ENCODE measurements at places on chromosomes 5 and 9.

DNA sequence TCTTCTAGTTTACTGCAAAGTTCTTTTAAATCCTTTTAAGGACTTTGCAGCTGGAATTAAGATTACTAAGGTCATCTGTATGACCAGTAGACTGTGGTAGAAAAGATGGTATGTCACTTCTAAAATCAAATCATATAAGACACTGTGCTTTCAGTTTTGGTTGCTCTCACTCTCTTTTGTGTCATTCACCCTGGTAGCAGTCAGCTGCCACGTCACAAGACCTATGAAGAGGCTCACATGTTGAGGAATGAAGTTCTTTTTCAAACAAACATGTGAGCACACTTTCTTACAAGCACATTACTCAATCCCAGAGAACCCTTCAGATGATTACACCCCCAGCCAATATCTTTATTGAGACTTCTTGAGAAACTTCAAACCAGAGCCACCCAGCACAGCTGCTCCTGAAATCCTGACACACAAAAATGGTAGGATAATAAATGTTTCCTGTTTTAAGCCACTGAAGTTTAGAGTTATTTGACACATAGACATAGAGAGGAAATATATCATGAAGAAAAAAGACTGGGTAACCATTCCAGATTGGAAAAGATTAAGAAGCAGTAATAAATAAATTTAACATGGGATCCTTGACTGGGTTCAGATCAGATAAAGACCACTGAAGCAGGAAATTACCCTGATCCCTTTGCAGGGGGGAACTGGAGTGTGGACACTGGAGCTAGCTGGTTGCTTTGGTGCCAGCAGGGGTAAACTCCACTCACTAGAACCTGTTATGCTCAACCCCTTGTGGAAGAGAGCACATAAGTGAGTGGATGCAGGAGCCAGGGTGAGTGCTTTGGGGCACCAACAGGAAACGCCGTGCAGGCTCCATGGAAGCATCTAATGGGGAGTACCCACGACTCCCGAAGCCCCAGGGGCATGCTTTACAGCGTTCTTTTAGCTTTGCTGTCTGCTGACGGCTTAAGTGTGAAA lies 64.1 kb downstream of the SLCO4C1 start:
- DNase-seq, result no peak

- DNase-seq, result no peak
Observed at GRCh38 chr5:115246361-115246991, 16.2 kb downstream of the PGGT1B start.

DNA sequence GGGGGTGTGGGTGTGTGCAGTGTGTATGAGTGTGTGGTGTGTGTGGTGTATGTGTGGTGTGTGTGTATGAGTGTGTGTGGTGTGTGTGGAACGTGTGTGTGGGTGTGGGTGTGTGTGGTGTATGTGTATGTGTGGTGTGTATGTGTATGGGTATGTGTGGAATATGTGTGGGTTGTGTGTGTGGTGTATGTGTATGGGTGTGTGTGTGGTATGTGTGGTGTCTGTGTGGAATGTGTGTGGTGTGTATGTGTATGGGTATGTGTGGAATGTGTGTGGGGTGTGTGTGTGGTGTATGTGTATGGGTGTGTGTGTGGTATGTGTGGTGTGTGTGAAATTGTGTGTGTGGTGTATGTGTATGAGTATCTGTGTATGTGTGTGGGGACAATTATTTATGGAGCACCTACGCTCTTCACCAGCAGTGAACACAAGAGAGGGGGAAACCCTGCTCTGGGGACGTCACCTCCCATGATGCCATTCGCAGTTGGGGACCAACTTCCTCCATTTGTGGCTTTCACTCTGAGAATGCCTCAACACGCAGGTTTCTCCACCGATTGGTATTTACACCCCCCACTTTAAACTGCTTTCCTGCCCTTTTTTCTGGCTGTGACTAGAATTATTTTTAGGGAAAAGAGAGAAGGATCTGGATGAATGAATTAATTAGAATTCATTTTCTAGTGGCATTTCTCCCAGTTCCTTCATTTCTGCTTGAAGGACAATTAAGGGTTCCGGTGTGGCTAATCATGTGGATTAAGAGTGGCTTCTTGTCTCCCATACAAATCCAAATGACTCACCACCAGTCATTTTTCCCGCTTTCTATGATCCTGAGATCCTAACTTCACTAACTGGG lies 238.1 kb downstream of the ROR2 start:
- no peak for DNase-seq

- DNase-seq, result no peak
Observed at GRCh38 chr9:23747088-23748075, 78.7 kb downstream of the ELAVL2 start.

GRCh38 chr9:121839726-121840500 lies 188.5 kb downstream of the DAB2IP start:
- no peak for DNase-seq

DNA sequence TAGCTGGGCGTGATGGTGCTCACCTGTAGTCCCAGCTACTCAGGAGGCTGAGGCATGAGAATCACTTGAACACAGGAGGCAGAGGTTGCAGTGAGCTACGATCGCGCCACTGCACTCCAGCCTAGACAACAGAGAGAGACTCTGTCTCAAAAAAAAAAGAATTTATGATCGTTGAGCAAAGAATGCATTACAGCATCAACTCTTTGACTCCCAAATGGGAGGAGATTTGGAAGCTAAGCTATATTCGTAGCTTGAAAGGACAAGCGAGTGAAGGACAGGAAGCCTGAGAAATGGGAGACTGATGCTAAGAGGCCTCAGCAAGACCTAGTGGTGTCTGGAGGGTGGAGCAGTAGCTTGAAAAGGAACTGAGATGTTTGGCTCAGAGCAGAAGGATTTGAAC lies 10.3 kb upstream of the CCIN start:
- no peak for DNase-seq

- DNase-seq, result no peak
Observed at GRCh38 chr5:31941151-31941755, 232.9 kb downstream of the GOLPH3 start.

Data from NCI-H187 treated with DMSO at 0.1 percent for 48 hours (cell line).